ENCODE measurements at places on chromosomes 6 and 20.

DNA sequence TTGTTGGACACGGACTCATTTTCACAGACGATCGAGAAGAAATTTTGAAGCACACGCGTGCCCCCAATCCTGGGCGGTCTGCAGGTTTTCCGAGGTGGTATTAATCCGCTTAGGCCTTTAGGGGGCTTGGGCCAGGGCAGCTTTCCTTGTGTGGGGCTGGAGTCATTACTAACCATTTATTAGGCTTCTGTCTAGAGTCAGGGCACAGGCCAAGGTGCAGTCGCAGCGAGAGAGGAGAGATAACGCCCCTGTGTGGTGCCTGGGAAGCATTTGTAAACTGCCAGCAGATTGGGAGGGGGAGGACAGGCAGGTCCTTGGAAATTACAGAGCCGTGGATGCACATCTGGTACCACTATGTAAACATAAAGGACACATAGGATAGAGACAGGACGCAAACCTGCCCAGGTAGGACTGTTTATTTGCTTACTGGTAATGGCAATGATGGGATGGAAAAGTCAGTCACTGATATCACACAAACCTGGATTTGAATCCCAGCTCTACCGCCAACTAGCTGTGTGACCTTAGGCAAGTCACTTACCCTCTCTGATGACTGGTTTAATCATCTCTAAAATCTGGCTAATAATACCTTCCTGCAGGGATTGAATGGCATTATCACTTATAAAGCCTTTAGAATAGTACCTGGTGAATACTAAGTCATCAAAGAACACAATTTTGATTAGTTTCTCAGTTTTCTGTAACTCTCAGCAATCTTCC lies 76.4 kb downstream of the TMEM242 start:
- no peak for DNase-seq

DNA sequence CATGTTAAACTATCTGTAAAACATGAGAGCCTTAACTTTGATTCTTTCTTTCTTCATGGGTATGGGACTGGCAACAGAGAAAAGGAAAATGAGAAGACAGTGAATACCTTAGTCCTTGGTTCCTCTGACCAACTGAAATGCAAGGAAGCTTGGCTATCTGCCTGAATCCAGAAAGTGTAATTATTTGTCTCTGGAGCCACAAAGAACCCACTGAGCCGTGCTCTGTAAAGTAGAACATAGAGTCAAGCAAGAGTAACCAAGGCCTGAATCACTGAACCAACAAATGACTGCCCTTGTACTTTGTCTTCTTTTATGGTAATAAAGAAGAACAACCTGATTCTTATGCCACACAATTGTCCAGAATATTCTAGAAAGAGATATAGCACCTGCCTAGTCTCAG lies 27.6 kb downstream of the PKHD1 start:
- no peak for DNase-seq

DNA sequence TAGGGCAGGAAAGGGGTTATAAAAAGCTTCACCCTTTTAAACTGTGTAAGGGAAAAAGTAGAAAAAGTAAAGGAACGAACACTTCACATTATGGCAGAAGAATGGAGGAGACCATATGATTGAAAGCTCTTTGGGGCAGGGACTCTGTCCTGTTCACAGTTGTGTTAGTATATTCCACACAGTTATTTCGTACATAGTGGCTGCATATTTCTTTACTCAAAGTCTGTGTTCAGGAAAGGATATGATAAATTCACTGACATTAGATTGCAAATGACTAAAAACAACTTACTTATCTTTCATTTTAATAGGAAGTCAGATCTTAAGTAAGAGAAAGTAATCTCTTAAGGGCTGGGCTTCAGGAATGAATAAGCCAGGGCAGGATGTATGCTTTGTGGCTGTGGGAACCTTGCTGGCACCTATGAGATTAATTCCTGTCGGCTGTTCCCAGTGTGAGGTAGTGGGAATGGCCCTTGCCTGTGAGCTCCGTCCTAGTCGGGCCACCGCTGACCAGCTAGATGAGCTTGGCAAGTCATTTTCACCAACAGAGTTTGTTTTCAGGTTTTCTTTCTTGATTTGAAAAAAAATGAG lies 11.2 kb downstream of the PPP1R14C start:
- peak; percentile 12 for DNase-seq

DNA sequence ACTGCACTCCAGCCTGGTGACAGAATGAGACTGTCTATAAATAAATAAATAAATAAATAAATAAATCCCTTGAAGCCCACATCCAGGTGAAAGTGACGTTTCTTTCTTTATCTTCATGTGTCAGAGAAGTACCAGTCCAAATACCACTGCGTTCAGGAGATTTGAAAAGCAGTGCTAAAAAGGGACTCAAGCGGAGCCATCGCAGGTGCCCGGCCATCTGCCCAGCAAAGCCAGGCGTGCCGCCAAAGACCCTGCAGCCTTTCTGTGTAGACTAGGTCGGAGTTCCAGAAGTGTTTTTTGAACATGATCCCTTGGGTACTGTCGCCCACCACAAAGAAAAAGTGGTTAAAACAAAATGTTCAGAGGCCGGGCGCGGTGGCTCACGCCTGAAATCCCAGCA lies 65.7 kb upstream of the CEP85L start:
- DNase-seq = no peak

GRCh38 chr20:1663917-1664316 lies 6.3 kb upstream of the SIRPG start:
- DNase-seq = no peak

DNA sequence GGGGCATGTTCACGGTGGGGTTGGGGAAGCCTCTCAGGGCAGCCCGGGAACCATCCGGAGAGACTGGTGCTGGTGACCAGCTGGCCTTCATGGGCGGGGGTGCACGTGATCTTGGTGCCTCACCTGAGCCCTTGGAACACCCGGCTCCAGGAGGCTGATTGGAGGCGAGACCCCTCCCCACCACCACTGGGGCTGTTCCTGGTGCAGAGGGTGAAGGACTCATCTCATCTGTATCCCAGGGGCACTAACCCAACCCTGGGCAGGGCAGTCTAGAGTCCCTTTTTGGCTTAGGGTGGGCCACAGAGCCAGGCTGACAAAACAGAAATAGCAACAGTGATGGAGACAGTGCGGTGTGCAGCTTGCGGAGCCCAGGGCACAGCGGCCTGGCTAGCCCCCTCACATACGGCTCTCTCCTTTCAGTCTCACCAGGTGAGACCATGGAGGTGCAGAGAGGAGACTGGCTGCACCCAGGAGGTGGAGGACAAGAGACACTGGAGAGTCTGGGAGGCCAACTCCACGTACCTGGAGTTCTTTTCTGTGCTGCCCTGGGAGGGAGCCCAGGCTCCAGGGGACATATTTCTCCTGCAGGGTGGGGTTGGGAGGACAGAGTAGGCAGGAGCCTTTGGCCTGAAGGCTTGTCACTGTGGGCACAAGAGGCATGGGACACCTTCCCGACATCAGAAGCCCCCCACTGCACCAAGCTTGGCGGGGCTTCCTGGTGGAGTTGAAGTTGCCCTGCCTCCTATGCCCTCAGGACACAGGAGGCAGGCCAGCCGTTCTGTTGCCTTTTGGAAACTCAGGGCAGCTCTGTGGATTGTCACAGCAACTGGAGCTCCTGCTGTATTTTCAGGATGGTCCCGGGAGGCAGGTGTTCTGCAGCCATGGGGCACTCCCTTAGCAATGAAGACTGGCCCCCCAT lies 106.0 kb downstream of the SYCP2 start:
- no peak for DNase-seq

GRCh38 chr6:14559746-14560536 lies 442.4 kb downstream of the CD83 start:
- no peak for DNase-seq

DNA sequence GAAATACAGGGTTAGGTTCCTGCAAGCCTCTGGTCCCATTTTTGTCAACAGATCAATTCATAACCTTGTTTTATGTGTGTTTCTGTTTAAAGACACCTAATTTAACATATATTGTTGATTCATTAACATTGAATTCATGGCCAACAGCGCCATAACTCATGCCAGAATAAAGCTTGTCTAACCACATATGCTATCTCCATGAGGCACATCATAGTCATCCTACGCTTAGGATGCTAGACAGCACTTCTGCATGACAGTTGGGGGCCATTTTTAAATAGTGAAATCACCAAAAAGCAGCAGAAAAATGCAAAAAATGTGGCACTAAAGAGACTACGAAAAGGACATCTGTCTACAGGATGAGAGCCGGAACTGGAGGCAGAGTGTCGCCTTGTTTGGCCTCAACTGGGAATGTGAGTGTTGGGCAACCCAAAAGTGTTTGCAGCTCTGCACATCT lies 37.9 kb downstream of the TRAM2 start:
- DNase-seq = no peak

DNA sequence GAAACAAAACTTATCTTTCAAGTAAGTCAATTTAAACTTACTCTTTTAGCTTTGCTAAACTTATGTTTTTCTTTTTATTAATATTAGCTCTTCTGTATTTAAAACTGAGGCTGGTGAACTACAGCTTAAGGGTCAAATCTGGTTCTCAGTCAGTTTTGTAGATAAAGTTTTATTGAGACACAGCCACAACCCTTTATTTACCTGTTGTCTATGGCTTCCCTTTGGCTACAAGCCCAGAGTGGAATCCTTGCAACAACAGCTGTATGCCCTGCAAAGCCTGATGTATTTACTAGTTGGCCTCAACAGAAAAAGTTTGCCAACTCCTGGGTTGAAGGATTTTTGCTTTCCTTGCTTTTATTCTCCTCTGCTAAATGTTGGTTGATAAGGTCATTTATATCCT lies 491.4 kb upstream of the RNF217 start:
- DNase-seq = no peak

- no peak for DNase-seq
Observed at GRCh38 chr6:43803783-43804549, 34.0 kb downstream of the VEGFA start.

GRCh38 chr6:93515736-93516135 lies 96.4 kb upstream of the EPHA7 start:
- DNase-seq = no peak

DNA sequence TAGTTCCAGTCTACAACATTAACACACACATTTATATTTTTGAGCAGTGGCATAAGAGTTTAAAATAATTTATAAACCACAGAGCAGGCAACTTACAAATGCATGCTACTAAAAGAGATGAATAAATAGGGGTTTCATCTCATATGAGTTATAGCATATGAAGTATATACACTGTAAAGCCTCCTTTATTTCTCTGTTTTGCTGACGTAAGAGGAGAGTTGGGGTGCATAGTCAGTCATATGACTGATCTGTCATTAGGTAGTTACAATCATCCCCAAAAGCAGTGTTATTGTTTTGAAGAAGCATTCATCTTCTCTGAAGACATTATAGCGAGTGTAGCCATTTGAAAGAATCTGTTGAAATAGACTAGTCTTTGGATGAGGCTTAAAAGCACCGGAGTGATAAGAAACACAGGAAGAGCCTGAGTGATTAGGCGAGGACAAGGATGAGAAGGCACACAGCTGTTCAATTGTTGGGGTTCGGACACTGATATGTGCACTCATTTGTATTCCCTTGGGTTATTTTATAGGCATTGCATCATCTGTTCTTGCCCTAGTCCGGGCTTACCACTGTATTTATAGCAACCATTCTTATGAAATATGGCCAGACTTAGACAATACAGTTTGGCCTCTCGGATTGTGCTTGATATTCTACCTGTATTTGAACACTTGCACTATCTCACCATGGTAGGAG lies 325.7 kb downstream of the SAMD5 start:
- peak; percentile 40 for DNase-seq

- no peak for DNase-seq
Observed at GRCh38 chr6:105608711-105609374, 206.0 kb upstream of the PREP start.

- no peak for DNase-seq
Observed at GRCh38 chr6:25499615-25500235, 152.3 kb upstream of the SCGN start.

- DNase-seq = no peak
Observed at GRCh38 chr20:40322941-40323340, 366.1 kb downstream of the MAFB start.

DNA sequence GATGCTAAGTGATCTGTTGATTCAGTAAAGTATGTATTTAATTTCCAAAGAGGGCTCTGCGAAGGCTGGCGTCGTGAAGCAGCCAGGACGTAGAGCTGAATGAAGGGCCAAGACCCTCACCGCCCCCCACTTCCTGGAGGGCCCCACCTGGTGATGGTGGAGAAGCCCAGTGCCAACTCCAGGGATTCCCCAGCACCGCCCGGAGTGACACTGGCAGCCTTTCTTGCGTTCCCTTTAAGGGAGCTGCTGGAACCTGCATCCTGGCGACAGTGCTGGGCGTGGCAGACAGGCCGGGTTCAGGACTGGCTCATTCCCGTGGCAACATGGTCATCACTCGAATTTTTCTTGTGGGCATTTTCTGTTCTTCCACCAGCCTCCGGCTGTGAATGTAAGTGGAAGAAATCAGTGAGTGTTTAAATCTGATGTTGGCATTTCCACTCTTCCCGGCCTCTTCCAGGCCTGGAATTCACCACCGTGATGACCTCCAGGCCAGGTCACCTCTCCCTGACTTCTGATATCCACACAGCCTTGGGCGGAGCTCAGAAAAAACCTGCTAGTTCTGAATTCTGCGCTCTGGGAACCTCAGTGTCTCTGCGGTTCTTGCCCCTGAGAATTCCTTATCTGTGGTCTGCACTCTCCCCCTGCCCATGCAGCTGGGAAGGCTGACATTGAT lies 57.4 kb upstream of the DACT2 start:
- DNase-seq = no peak

GRCh38 chr20:63968928-63969760 lies 586 bp downstream of the ZNF512B start:
- DNase-seq = peak; percentile 49

GRCh38 chr6:12385316-12385715 lies 95.2 kb downstream of the EDN1 start:
- DNase-seq = no peak

GRCh38 chr6:107800564-107801164 lies 23.4 kb downstream of the SCML4 start:
- no peak for DNase-seq

- DNase-seq = no peak
Observed at GRCh38 chr20:48951646-48952045, 30.1 kb downstream of the ARFGEF2 start.

DNA sequence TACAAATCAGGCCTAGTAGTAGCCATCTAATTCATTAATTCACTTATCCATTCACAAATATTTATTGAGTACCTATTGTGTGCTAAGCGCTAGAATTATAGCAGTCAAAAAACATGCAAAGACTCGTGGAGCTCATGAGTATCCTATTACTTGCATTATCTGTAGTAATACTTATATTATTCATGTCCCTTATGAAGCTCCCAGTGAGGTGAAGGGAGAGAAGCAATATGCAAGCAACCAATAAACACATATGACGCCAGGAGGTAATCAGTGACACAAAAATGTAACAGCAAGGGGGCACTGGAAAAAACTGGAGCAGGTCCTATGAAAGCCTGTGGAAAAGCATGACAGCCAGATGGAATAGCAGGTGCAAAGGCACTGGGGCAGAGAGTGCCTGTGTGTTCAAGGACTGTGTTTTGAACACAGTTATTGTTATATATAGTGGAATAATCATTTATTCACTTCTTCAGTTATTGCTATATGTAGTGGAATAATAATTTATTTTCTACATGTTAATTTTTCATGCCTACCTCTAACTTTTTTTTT lies 109.5 kb downstream of the KIF13A start:
- no peak for DNase-seq
